ENCODE measurements at places on chromosomes 7 and 10.

DNA sequence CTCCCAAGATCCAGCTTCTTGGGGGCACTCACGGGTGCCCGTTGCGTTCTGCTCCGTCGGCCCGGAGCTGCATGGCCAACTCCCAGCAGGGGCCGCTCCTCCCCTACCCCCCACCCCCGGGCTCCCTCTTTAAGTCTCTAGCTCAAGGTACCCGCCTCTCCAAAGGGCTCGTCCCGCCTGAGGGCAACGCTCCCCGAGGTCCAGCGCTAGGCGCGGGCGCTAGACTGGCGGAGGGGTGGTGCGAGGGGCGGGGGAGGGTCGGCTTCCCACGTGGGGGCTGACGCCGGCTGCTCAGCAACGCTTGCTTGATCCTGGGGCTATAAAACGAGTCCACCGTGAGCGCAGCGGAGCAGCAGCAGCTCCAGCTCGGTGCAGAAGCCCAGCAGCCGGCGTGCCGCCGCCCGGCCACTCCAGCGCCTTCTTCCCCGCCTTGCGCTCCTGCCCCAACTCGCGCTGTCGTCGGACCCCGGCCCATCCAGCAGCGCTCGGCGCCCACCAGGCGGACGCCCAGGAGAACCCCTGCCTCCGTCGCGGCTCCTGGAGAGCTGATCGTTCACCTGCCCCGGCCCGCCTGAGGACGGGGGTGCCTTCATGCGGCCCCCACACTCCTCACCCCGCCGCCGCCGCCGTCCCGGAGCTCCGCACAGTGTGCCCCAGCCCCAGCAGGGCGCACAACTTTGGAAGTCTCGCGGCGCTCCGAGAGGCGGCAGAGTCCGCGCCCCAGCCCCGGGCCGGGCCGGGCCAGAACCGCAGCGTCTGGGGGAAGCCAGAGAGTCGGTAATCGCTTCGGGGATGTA is at the start of gene ADRA2A:
Gene ADRA2A (plus strand): TSS at position 348 of the 797 bp plus-strand sequence. CDS start 968 bp downstream, outside the sequence.
- no peak for DNase-seq

DNA sequence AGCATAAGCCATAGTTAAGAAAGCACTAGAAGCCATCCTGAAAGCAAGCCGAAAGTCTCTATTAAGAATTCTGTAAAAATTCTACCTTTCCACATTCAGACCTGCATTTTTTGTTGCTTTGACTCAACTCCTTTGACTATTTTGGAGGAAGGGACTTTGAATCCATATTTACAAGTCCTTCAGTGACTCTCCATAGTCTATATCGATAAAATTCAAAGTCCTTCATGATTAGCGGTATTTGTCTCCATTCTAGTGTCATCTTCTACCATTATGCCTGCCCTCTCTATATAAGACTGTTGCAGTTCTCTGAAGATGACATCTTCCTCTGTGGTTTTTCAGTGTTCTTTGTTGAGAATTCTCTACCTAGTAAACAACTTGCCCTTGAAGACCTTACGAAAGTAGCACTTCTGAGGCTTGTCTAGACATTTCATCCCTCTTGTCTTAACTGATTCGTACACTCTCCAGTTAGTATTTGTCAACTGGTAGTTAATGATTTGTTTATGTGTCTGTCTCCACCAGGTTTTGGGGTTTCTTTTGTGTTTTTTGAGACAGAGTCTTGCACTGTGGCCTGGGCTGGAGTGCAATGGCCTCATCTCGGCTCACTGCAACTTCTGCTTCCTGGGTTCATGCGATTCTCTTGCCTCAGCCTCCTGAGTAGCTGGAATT is 1.7 kb downstream of the CCSER2 start:
- DNase-seq: no peak

DNA sequence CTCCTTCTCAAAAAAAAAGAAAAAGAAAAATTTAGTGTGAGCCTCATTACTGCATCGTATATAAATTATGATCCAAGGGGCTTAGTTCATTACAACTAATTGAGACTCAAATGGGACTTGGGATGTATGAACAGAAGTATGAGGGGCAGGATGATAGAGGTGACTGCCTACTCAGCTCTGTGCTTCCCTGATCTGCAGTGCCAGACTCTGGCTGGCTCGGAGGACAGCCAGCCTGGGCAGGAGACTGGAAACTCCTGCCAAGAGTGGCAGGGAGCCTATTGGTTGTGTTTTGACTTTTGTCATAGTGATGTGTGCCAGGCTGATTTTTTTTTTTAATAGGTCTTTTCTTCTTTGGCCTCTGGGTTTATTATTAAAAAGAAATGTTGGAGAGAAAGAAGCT is 73.8 kb upstream of the GTF2IRD1 start:
- DNase-seq: no peak

DNA sequence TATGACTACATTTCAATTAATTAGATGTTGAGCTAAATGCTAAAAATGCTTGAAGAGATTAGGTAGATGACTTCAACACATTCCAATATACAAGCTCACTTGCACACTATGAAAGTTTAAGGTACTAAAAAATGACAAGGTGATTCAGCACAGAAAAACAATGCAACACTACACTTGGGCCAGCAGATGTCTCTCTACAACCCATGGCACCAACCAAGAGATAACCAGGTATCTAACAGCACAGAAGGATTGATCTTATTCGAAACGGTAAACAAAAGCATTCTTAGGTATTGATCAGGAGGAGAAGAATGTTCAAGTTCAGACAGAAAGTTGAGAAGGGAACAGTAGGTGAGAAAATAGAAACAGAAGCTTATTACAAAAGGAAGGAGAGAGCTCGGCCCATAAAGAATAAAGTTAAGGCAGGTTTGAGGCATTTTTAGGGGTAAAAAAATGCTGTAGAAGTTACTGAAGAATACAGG is 248.2 kb upstream of the KLF14 start:
- DNase-seq: peak; percentile 5

DNA sequence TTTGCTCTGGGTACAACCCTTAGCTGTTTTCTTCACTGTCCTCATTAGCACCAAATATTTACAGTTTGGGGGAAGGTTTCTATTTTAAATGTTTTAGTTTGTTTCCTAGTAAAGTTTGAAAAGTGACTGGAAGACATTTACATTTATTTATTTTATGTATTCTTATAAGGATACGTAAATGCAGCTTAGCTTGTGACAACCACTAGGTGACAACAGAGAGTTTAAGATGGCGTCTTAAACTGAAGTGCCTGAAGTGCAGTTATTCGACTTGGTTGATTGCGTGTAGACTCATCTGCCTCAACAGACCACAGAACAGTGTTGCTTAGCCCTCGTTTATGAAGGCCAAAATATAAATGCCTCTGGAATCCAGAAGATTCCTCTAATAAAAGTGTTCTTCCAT is 378.2 kb upstream of the MYO3A start:
- no peak for DNase-seq

- no peak for DNase-seq
Observed at GRCh38 chr10:19800161-19800560, 16.1 kb upstream of the PLXDC2 start.

DNA sequence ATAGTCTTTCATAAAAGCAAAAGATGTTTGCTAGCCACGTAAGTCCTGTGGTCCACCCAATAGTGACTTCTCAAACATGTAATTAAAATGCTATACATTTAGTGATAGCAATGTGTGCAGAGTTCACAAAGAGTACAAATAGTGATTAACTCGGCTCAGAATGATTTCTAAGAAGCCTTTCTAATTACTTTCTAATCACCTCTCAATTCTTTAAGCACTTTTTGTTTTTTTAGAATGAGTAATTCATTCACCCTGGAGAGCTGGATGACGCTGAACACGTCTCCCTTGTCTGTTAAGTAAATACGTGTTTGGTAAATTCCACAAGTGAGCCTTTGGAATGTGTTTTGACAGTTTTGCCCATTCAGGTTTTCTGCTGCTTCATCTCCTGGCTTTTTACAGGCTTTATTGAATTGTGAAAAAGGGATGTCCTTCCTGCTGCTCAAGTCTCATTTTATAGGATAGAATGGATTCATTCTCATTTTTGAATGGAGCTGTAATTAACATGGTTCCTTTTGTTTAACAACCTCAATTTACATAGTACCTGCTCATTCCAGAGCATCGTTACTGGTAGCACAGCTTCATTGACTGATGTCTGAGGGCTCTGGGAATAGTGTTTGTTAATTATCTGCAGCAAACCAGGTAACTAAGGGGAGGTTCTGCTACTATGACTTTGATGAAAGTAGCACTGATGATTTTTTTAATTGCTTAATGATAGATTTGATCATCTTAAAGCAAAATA is 212.1 kb downstream of the VTI1A start:
- DNase-seq: no peak

DNA sequence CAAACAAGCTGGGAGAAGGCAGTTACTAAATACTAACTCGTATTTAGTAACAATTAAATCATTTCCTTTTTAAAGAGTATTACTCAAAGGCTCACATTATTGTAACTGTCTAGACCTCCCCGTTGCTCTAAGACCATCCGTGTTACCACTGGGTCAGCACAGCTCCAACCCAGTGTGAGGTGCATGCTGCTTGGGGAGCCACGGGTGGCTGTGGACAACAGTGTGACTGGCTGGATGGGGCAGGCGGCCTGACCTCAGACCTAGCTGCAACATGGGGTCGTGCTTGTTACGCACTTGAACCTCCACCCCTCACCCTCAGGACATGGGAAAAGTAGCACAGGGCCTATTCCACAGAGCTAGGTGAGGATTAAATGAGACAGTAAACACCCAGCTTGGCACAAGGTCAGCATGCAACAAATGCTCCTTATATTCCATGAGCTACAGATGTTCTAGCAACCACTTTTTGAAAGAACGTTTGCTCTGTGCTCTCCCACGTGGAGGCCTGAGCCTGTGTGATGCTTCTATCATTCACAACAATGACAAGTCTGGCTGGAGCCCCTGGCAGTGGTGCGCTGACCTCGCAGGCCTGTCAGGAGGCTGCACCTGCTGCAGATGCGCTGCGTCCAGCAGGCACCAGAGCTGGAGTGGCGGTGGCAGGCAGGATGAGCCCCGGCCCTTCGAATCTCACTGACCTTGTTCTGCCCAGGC is 135.7 kb downstream of the PKD1L1 start:
- DNase-seq: peak; percentile 15

DNA sequence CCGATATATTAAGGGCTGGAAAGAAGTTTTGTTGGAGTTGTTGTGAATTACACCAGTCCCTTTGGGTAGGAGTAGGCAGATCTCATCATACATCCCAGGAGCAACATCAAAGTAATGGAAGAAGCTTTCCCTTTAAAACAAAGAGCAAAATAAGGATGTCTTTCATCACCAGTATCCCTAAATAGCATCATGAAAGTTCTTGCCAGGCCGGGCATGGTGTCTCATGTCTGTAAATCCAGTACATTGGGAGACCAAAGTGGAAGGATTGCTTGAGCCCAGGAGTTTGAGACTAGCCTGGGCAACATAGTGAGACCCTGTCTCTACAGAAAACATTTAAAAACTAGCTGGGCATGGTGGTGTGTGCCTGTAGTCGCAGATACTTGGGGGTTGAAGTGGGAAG is 38.7 kb downstream of the LRRC20 start:
- no peak for DNase-seq

- no peak for DNase-seq
Observed at GRCh38 chr7:5689118-5689517, 92.3 kb downstream of the RNF216 start.

GRCh38 chr7:137661634-137662033 is 185.1 kb downstream of the DGKI start:
- DNase-seq: no peak

GRCh38 chr10:71576842-71577241 is 142.7 kb downstream of the C10orf105 start:
- DNase-seq: no peak

DNA sequence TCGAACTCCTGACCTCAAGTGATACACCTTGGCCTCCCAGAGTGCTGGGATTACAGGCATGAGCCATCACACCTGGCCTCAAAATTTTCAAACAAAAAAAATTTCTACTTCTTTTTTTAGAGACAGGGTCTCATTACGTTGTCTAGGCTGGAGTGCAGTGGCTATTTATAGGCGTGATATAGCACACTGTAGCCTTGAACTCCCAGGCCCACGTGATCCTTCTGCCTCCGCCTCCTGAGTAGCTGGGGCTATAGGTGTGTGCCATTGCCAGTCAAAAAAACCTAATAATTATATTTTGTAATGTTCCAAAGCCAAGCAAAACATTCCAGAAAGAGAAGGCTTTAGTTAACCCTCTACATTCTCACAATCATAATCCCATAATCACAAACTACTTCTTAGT is 13.8 kb downstream of the POLR3A start:
- DNase-seq: no peak

DNA sequence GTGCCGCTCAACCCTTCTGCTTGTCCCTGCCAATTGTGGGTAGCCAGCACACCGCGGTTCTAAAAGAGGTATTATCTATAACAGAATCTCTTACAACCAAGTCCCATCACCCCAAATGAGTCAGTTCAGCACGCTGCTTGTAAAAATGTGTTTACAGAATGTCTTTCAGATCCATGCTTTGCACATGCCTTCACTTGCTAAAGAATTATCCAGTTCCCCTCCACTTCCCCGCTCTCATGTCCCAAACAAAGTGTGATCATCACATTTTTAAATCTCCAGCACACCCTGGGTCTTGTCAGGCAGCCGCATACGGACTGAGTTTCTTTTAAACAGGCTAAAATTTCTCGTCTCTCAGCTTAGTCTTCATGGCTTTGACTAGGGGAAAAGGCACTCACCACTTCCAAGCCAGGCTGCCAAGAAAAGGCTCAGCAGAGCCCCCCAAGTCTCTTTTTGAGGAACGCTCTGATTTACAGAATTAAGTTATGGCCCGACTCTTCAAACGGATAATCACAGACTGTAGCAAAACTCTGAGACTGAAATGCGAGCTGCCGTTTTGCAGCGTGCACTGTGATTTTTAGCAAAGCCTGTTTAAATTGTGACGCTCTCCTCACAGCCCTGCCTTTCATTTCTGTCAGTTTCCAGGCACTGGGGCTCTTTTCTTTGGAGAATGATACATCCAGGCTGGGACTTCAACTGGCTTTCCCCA is 29.8 kb upstream of the FGFR2 start:
- DNase-seq: no peak

GRCh38 chr10:100377830-100378229 is 30.8 kb downstream of the SCD start:
- no peak for DNase-seq

DNA sequence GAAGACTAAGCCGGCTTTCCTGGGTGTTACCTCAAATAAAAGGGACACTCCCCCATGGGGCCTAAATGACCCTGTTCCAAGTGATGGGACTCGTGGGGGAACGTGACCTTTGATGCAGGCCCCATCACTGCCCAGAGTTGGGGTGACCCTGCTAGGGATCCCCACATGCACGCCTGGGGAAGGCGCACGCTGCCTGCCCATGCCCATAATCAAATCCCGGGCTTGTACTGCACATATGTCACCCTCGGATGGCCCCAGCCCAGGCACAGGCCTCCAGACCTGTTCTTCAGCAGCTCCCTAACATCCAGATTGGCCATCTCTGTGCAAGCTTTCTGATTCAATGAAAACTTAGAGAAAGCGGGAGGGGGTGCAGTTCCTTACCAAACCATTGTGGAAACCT is 14.7 kb downstream of the EBF3 start:
- DNase-seq: no peak

- no peak for DNase-seq
Observed at GRCh38 chr7:130641497-130641896, 27.1 kb downstream of the COPG2 start.

- no peak for DNase-seq
Observed at GRCh38 chr10:70575486-70575873, 27.1 kb downstream of the PRF1 start.

GRCh38 chr7:119175911-119176627 is 951.6 kb downstream of the ANKRD7 start:
- DNase-seq: peak; percentile 80

GRCh38 chr7:87129848-87130247 is 22.4 kb upstream of the DMTF1 start:
- no peak for DNase-seq

Data from NCI-H774 (cell line).